ENCODE measurements at places on chromosomes 16 and 17. TPM values are rescaled to one million over a fixed set of nuclear protein-coding genes. Genes with fewer than 3 reads are reported as not detected.

GRCh38 chr16:3020604-3021448 lies 658 bp downstream of the TNFRSF12A start:
- H3K4me1 ChIP-seq: peaks cover 92% of the 10 kb centered on the region
- peaks cover 22% of the 10 kb centered on the region for H3K36me3 ChIP-seq
- peak overlapping the region; percentile 90 for H3K27ac ChIP-seq
- peak overlapping the region; percentile 82 for H3K4me3 ChIP-seq
- H3K27me3 ChIP-seq: no peaks in the 10 kb centered on the region

- peaks cover 64% of the 10 kb centered on the region for H3K27me3 ChIP-seq
- H3K4me1 ChIP-seq: peaks cover 16% of the 10 kb centered on the region
- H3K27ac ChIP-seq: no peak overlapping the region
- no peak for DNase-seq
- no peaks in the 10 kb centered on the region for H3K36me3 ChIP-seq
- no peak overlapping the region for H3K4me3 ChIP-seq
Measured at GRCh38 chr17:31433811-31434726, 42.6 kb downstream of the RAB11FIP4 start.

DNA sequence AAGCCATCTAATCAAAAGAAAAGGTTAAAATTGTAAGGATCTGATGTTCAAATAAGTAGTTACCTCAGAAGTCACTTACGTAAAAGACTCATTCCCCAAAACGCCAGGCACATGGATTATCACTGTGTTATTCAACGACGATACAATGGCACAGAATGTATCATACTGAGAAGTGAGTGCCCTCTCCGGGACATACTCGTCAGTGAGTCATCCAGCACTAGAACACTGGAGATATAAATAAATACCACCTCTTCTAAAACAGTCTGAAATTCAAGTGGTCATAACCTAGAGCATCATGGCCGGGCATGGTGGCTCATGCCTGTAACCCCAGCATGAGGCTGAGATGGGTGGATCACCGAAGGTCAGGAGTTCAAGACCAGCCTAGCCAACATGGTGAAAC lies 24.9 kb downstream of the USP31 start:
- no peaks in the 10 kb centered on the region for H3K27me3 ChIP-seq
- no peak overlapping the region for H3K4me3 ChIP-seq
- H3K27ac ChIP-seq: no peak overlapping the region
- DNase-seq: no peak
- no peaks in the 10 kb centered on the region for H3K36me3 ChIP-seq

- no peak overlapping the region for H3K4me3 ChIP-seq
- H3K27ac ChIP-seq: peak overlapping the region; percentile 89
- DNase-seq: peak; percentile 94
- H3K4me1 ChIP-seq: peaks cover 46% of the 10 kb centered on the region
- H3K27me3 ChIP-seq: no peaks in the 10 kb centered on the region
- no peaks in the 10 kb centered on the region for H3K36me3 ChIP-seq
Measured at GRCh38 chr17:64331931-64332493, 58.6 kb downstream of the PECAM1 start.

DNA sequence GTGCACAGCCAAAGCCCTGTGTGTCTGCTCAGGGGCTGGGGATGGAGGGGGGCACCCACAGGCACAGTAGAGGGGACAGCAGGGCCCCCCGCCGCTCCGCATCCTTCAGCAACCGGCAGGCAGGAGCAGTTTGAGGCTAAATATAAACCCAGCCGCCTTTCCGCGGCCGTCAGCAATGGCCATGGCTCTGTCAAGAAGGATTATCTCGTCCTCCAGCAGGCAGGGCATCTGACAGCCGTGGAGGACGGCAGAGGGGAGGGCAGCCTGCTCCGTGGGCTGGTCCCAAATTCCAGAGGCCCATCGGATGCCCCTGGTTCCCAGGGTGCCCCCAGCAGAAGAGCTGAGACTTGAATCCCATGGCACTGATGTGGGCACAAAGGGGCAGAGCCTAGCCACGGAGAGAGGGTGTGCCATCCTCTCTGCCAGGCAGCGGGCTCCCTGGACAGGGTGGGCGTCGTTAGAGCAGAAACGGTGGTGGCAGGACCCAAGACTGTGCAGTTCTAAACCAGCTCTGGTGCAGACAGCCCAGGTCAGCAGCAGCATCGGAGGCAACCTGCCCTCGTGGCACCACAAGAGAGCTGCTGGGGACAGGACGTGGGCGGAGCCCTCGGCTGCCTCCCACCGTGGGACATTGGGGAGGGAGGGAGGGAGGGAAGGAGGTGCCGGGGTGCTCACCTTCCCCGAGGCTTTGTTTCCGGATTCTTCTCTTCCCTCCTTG lies 198.8 kb upstream of the CIBAR2 start:
- DNase-seq: peak; percentile 63
- H3K27me3 ChIP-seq: no peaks in the 10 kb centered on the region
- no peaks in the 10 kb centered on the region for H3K36me3 ChIP-seq
- no peak overlapping the region for H3K4me3 ChIP-seq
- H3K4me1 ChIP-seq: peaks cover 59% of the 10 kb centered on the region

Gene TSPOAP1
- polyA plus RNA-seq: 1.6 TPM

DNA sequence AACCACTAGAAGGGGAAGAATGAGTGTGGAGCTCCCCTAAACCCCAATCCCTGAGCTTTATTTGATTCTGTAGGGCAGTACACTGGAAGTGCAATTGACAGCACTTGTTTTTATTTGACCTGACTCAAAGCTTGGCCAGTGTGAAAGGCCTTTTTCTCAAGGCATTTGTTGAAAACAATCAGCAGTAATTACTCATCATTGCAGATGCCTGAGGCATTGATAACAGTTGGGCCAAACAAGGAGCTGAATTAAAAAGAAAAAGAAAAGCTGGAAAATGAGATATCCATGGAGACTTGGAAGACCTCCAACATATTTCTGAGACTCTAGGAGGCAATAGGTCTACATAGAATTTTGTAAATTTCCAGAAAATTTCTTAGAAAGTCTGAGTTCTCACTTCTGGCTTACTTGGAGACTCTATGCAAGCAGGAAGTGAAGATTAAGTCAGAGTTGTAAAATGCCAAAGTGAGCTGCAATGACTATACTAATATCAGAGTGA lies 200.8 kb upstream of the KCNJ16 start:
- no peaks in the 10 kb centered on the region for H3K27me3 ChIP-seq
- no peaks in the 10 kb centered on the region for H3K4me1 ChIP-seq
- H3K4me3 ChIP-seq: no peak overlapping the region
- no peak for DNase-seq
- peak overlapping the region; percentile 43 for H3K27ac ChIP-seq

Gene ABCA6
- 0.05 TPM for polyA plus RNA-seq

DNA sequence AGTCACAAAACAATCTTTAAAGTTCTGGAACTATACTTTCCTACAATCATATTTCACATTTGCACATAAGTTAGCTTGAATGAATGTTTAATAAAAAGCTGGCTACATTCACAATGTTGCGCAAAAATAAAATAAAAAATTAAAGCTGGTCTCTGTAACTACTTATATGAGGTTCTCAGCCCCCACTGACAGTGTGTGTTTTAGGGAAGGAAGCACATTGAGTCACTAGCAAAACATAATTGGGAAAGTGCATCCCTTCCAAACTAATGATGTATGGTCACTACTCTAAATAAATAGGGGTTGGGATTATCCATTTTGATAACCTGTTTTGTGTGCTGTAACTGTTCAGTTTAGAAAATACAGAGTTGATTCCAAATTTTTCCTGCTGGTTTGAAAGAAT lies 251.9 kb downstream of the IRX3 start:
- no peaks in the 10 kb centered on the region for H3K36me3 ChIP-seq
- H3K27ac ChIP-seq: no peak overlapping the region
- no peaks in the 10 kb centered on the region for H3K27me3 ChIP-seq
- H3K4me3 ChIP-seq: no peak overlapping the region
- no peak for DNase-seq

- H3K4me3 ChIP-seq: no peak overlapping the region
- no peaks in the 10 kb centered on the region for H3K36me3 ChIP-seq
- 0 out of 2 replicates have a peak, but pooled peaks cover 3% of the 10 kb centered on the region for H3K4me1 ChIP-seq
- H3K27me3 ChIP-seq: peaks cover 9% of the 10 kb centered on the region
- DNase-seq: no peak
- H3K27ac ChIP-seq: no peak overlapping the region
Measured at GRCh38 chr16:57855188-57855587, 52.9 kb upstream of the KIFC3 start.

DNA sequence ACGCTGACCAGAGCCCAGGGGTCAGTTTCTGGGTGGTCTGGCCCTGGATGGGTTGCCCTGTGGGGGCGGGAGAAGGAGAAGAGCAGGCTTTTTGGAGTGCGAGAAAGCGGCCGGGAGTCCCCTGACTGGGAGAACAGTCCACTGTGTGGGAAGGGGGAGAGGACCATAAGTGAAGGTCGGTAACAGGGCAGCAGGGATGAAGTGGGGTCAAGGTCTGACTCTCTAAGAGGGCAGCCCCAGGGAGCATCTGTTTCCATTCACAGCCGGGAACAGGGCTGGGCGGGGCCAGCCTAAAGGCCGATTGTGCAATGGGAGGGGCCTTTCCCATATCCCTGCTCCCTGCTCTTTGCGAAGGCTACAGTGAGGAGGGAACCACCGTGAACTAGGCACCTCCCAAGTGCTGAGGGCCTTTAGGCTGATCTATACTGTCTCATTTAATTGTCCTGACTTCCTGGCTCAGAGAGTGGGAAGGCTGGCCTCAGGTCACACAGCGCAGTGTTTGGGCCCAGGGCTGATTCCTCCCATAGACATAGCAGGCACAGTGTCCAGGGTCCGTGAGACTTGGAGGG lies 10.4 kb upstream of the WFDC1 start:
- peaks cover 94% of the 10 kb centered on the region for H3K27me3 ChIP-seq
- no peak overlapping the region for H3K27ac ChIP-seq
- no peak overlapping the region for H3K4me3 ChIP-seq

DNA sequence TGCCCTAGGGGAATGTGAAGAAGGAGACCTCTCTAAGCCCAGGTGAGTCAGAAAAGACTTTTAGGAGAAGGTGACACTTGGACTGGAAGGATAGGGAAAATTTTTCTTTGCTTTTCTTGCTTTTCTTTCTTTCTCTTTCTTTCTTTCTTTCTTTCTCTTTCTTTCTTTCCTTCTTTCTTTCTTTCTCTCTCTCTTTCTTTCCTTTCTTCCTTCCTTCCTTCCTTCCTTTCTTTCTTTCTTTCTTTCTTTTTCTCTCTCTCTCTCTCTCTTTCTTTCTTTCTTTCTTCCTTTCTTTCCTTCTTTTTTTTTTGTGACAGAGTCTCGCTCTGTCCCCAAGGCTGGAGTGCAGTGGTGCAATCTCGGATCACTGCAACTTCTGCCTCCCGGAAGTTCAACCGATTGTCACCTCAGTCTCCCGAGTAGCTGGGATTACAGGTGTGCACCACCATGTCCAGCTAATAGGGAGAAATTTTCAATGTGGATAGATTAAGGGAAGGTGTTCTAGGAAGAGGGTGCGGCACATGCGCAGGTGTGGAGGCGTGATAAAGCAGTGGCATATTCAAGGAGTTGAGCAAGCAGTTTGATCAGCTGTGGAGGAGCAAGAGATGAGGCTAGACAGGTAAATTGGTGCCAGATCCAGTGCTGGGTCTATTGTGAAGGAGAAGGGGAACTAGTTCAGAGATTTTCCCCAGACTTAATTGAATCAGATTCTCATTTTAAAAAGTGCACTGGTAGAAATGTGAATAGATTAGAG lies 40.4 kb downstream of the MMD start:
- no peak overlapping the region for H3K4me3 ChIP-seq
- no peak for DNase-seq
- H3K27me3 ChIP-seq: no peaks in the 10 kb centered on the region
- H3K36me3 ChIP-seq: no peaks in the 10 kb centered on the region
- H3K4me1 ChIP-seq: no peaks in the 10 kb centered on the region

Gene TBC1D3K
- not detected for polyA plus RNA-seq

GRCh38 chr16:72728516-72728915 lies 319.4 kb downstream of the ZFHX3 start:
- no peaks in the 10 kb centered on the region for H3K27me3 ChIP-seq
- no peak overlapping the region for H3K4me3 ChIP-seq
- no peak for DNase-seq
- H3K36me3 ChIP-seq: no peaks in the 10 kb centered on the region
- no peaks in the 10 kb centered on the region for H3K4me1 ChIP-seq

Gene C17orf78
- not detected for polyA plus RNA-seq

GRCh38 chr17:76772842-76773525 lies 35.1 kb downstream of the MFSD11 start:
- no peaks in the 10 kb centered on the region for H3K4me1 ChIP-seq
- peak overlapping the region; percentile 5 for H3K27ac ChIP-seq
- DNase-seq: peak; percentile 58
- H3K36me3 ChIP-seq: peaks cover 55% of the 10 kb centered on the region
- H3K4me3 ChIP-seq: no peak overlapping the region

DNA sequence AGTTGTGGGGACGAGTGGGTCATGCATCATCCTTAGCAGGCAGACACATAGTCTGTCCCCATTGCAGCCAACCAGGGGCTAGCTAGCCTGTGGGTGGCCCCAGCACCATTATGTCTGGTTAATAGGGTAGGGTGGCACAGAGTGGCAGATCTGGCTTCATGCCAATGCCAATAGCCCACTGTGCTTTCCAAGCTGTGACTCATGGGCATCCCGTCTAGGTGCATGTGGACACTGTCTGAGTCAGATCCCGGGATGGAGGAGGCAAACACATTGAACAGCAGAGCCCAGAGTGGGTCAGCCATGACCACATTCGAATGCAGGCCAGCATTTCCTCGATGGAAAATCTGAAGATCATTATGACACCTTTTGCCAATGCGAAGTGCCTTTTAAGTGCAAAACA lies 2.5 kb downstream of the HS3ST2 start:
- H3K27ac ChIP-seq: no peak overlapping the region
- no peak overlapping the region for H3K4me3 ChIP-seq
- no peaks in the 10 kb centered on the region for H3K27me3 ChIP-seq
- no peaks in the 10 kb centered on the region for H3K36me3 ChIP-seq
- peaks cover 9% of the 10 kb centered on the region for H3K4me1 ChIP-seq
- no peak for DNase-seq

GRCh38 chr17:73562896-73563295 lies 81.3 kb downstream of the SDK2 start:
- H3K4me1 ChIP-seq: no peaks in the 10 kb centered on the region
- DNase-seq: no peak
- H3K36me3 ChIP-seq: no peaks in the 10 kb centered on the region
- no peak overlapping the region for H3K4me3 ChIP-seq

GRCh38 chr17:34117332-34117731 lies 137.8 kb upstream of the CCL2 start:
- no peak overlapping the region for H3K27ac ChIP-seq
- DNase-seq: no peak
- no peaks in the 10 kb centered on the region for H3K36me3 ChIP-seq
- H3K27me3 ChIP-seq: no peaks in the 10 kb centered on the region

GRCh38 chr17:67478401-67479041 lies 101.4 kb downstream of the PITPNC1 start:
- no peak overlapping the region for H3K4me3 ChIP-seq
- peaks cover 17% of the 10 kb centered on the region for H3K27me3 ChIP-seq
- H3K27ac ChIP-seq: no peak overlapping the region
- no peak for DNase-seq

GRCh38 chr17:41811549-41812380 lies at the start of gene P3H4:
Gene P3H4 (minus strand): TSS chr17:41811949. CDS start chr17:41811915, 34 bp downstream.
- peak; percentile 69 for DNase-seq
- 0 out of 3 replicates have a peak within 1 kb of the TSS, but pooled peaks have one; percentile 22 for H3K27ac ChIP-seq
- peak within 1 kb of the TSS; percentile 52 for H3K4me3 ChIP-seq
- no peaks in the 10 kb centered on the region for H3K27me3 ChIP-seq

GRCh38 chr17:66301864-66302741 lies at the start of gene PRKCA:
Gene PRKCA (plus strand): TSS chr17:66302613.
- peaks cover 12% of the 10 kb centered on the region for H3K36me3 ChIP-seq
- DNase-seq: peak; percentile 81
- peaks cover 28% of the 10 kb centered on the region for H3K4me1 ChIP-seq
- no peaks in the 10 kb centered on the region for H3K27me3 ChIP-seq
